ENCODE measurements at places on chromosomes 2 and 18.

DNA sequence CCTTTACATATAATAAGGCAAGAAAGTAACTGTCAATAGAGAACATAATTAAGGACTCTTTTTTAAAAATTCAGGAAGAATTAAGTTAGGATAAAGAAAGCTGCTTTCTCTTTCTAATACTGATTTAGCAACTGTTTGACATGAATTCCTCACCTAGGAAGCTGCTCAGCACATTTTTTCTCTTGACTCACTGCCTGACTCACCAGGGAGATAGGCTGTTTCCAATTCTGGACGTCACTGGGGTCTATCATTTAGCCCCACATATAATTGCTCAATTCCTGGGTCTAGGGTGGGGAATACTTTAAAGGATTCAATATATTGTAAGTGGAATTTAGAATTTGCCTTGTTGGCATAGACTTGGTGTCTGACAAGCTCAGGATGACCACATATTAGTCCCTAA is 50.8 kb upstream of the UGP2 start:
- DNase-seq: no peak

DNA sequence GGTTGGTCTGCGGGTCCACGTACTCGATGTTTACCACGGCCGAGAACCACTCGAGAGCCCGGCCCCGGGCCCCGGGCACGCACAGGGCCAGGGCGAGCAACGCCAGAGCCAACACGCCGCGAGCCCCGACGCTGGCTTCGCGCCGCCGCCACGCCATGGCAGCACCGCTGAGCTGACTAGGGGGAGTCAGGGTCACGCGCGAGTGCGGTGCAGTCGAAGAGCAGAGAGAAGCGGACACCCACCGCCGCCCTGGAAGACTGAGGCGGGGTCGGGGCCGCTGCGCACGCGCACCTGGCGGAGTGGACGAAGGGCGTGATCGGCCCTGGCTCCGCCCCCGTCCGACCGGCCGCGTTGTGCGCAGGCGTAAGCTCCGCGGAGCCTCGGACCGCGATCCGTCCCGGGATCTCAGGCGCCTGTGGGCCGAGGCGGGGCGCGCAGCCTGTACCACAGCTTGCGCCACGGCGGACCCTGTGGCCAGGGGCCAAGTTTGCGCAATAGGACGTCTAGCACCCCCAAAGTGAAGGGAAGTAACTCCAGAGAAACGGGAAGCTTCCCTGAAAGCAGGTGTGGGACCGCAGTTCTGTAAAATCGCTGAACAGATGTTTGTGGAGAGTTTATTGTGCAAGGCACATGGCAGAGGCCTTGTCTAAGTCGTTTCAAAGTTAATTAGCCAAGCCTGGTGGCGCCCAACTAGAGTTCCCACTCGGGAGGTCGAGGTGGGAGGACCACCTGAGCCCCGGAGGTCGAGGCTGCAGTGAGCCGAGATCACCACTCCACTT is at the start of gene RNF149:
Gene RNF149, minus strand, starts transcription at position 270 of the 779 bp plus-strand sequence. Its CDS starts 113 bp downstream, at position 157.
- DNase-seq: peak; percentile 91

- no peak for DNase-seq
Measured at GRCh38 chr2:16621316-16621715, 44.3 kb downstream of the CYRIA start.

DNA sequence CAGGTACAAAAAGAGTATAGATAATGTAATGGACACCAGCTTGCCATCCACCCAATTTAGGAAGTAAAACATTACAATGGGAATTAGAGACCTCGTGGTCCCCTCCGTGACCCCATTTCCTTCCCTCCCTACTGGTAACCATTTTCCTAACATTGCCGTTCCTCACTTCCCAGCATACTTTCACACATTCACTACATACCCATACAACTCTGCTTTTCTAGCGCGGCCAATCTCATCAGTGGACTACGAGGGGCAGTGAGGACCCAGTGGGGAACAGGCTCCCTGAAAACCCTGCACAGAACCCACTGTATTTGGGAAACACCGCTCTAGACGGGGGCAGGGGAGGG is 1.1 kb downstream of the ENOSF1 start:
- no peak for DNase-seq

GRCh38 chr2:81647715-81648230 is 1343.2 kb upstream of the LRRTM1 start:
- no peak for DNase-seq

GRCh38 chr2:164882276-164882675 is 40.7 kb upstream of the COBLL1 start:
- no peak for DNase-seq

GRCh38 chr2:170181602-170182001 is 3.7 kb downstream of the MYO3B start:
- no peak for DNase-seq

DNA sequence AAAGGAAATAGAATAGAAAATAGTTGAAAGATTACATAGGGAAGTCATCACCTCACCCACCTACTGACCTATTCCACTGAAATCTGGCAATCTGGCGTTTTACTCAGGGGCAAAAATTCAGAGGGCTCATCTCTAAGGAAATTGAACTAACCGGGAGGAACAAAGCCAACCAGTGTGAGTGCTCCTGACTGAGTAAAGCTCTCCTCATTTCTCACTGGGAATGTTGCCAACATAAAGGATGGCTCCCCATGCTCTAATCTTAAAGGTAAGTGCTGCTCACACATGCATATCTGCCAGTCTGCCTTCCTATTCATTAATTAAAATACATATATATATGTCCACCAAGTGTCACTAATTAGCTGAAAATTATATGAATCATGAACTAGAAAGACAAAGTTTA is 13.5 kb upstream of the DOK6 start:
- DNase-seq: no peak

DNA sequence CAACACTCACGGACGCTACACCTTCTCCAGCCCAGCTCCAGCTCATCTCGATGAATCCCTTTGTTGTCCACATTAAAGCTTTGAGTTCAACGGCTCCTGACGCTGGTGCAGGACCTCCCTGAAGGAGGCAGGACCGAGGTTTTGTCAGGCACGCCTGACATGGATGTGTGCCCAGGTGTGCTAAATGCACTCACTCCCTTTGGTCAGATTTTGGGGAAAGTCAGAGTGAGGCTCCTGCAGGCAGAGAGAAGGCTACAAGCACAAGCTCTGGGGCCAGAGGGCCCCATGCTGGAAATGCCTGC is 78.6 kb downstream of the NDUFA10 start:
- no peak for DNase-seq

- DNase-seq: no peak
Measured at GRCh38 chr2:35035883-35036282, 1319.7 kb upstream of the CRIM1 start.

- DNase-seq: no peak
Measured at GRCh38 chr18:76684265-76684664, 138.1 kb upstream of the ZNF236 start.

DNA sequence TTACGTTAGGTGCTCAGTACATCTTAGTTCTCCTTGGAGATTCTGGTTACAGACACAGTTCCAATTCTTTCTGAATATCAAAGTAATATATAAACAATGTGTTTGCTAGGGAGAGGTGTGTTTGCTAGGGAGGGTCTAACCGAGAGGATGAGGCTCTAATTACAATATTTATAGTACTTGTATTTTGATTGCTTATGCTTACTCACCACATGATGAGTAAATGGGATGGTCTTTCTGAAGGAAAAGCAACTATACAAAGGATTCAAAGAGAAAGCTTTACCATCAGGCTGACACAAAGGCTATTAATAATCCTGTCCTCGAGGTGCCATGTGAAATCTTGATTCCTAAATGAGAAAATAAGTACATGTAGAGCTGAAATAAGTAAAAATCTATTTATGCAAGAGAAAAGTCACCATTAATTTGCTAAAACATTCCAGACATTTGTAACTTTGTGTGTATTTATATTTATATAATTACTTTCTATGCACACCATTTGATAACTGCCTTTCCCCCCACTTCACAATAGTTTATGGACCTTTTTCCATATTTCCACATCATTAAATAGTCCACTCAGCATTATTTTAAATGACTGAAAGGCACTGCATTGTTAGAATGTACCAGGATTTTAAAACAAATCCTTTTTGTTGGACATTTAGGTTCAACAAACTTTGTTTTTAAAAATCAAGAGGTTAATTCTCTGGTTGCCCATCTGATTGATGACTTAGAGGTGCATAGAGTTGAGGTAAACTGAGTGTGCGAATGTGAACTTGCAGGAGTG is 94.5 kb upstream of the FN1 start:
- DNase-seq: no peak

- DNase-seq: no peak
Measured at GRCh38 chr2:140892436-140892835, 1238.4 kb downstream of the LRP1B start.

DNA sequence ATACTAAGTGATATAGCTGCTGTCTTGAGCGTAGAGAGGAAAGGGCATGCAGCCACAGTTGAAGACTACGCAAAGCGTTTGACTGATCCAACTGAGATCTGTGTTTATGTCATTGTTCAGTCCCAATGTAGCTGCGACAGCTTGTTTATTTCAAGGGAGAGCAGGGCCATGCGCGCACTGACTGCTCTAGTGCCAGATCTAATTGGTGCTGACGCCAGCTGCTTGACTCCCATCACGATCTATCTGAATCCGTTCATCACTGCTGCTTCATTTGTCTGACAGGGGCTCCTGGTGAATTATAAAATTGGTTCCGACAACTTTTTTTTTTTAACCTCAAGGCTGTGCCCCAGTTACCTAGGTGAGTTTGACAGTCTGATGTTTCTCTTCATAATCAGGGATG is 75.7 kb downstream of the CHST9 start:
- no peak for DNase-seq

DNA sequence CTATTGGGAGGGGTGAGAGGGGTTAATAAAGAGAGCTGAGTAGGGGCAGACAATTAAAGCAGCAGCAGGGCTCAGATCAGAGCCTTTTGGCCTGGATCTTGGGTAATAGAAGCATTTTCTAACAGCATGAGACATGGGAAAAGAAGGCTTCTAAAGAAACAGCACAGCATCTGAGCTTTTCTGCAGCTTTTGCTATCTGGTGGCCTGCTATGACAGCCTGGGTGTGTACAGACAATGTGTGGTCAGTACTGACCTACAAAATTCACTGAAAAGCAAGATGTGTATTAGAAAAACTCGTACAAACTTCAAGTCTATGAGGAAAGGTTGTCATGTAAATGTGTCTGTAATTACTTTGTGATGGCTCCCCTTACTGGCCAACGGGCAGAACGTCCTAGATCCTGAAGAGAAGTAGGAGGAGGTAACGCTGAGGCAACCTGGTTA is 95.6 kb downstream of the GALNT3 start:
- DNase-seq: no peak

- no peak for DNase-seq
Measured at GRCh38 chr2:129923265-129924091, 56.0 kb upstream of the RAB6C start.

DNA sequence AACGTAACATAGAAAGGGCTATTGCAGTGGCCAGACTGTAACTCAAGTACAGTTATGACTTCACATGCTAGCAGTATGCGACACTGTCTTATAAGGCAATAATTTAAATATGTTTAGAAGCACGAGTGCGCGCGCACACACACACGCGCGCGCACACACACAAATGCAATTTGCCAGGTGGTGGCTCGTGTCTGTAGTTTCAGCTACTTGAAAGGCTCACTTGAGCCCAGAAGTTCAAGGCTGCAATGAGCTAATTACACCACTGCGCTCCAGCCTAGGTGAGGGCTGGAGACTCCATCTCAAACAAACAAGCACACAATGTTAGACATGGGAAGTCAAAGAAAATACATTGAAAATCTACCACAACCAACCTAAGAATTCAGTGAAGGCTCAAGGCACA is 103.7 kb downstream of the USP34 start:
- no peak for DNase-seq

GRCh38 chr18:47248115-47248603 is 3.3 kb downstream of the SKOR2 start:
- DNase-seq: no peak

- no peak for DNase-seq
Measured at GRCh38 chr2:204416236-204416635, 129.0 kb upstream of the PARD3B start.

DNA sequence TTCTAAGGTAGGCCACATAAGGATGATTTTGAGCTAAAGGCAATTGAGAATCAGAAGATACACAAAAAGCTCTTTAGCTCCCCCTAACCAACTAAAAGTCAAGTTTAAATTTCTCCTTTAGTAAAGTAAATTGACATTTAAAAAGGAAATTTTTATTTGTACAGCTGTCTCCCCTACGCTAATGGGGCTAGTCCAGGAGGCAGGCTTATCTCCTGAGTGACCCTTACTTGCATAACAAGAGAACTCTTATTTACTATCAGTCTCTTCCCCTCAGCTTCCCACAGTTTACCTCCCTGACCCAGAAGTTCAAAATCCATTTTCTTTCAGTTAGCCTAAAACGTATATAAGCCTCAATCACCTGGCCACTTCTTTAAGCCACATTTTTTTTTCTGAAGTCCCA is 1002.8 kb upstream of the NRXN1 start:
- DNase-seq: no peak

DNA sequence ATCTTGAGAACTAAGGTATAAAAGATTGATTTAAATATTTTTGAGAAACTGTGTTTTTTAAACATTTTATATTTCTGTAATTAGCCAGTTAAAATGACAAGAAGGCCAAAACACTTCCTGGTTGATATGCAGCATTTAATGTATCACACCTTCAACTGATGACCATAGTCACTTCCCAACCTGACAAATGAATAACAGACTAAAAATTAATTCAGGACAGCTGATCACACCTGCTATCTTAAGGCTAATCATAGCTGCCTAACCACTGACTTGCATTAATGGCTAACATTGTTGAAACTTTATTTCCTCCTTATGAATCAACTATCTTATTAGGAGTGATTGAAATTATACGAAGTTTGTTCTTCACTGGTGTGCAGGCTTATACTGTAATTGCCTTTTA is 125.8 kb upstream of the MSTN start:
- DNase-seq: no peak

DNA sequence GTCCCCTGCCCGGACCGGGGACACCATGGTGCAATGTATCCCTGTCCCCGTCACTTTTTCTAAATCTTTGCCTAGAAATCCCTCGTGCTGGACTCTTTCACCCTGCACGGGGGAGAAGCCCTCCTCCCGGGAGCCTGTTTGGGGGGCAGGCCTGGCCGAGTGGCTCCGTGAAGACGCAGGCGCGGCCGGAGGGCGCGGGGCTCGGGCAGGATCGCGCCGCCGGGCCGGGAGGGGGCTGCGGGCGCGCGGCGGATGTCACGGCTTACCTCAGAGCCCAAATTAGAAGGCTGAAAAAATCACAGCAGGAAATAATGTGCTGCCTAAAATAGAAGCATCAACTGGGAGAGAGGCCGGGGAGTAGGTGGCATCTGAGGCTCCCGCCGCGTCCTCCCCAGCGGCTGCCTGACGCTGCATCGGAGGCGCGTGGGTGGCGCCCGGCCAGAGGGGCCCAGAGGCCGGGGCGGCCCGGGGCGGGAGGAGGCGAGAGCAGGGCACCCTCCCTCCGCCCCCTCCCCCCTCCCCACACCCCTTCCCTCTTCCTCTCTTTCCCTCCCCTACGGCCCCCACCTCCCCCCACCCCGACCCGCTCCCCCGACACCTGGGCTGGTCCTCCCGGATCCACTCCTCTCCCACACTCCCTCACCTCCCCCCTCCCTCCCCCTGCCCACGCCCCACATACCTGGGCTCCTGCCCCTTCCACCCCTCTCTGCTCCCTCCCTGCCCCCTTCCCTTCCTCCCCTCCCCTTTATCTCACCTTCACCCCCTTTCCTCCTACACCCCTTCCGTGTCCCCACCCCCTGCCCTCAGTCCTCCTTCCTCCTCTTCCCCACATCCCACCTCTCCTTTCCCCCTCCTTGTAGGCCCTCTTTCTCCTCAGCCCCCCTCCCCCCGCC is 51.9 kb downstream of the SLC4A1AP start:
- DNase-seq: no peak

GRCh38 chr2:216486708-216487107 is 11.9 kb upstream of the RPL37A start:
- DNase-seq: no peak

Measured in left colon (tissue), 2 donors.